Peyer's patch (tissue), 4 donors: ENCODE measurements at places on chromosomes 5 and 9. TPM values are rescaled to one million over a fixed set of nuclear protein-coding genes. Genes with fewer than 3 reads are reported as not detected.

Gene FAM221B
- not detected for total RNA-seq

Gene IGIP
- 10.8 TPM for total RNA-seq

Gene HK3
- total RNA-seq: 2.7 TPM

Gene AKNA
- total RNA-seq: 174 TPM

Gene IRF1
- total RNA-seq: 92.7 TPM

Gene DOK3
- 7.8 TPM for total RNA-seq

Gene OR1Q1
- total RNA-seq: not detected

Gene CDHR2
- total RNA-seq: 39.6 TPM

Gene WNK2
- total RNA-seq: 207 TPM

Gene NNT
- 33.5 TPM for total RNA-seq

Gene PSIP1
- total RNA-seq: 27.6 TPM

Gene CNTLN
- 10.2 TPM for total RNA-seq

Gene PCDHGA4
- total RNA-seq: 1.1 TPM

Gene LRSAM1
- total RNA-seq: 59.4 TPM

Gene SPATA24
- not detected for total RNA-seq

Gene CORO2A
- total RNA-seq: 99.6 TPM

Gene STING1
- 9.5 TPM for total RNA-seq

Gene C7
- 42.2 TPM for total RNA-seq

Gene S1PR3
- total RNA-seq: 5.0 TPM

Gene ANKDD1B
- total RNA-seq: not detected

Gene PITX1
- 2.5 TPM for total RNA-seq
